ENCODE measurements at places on chromosomes 6 and 20. TPM values are rescaled to one million over a fixed set of nuclear protein-coding genes. Genes with fewer than 3 reads are reported as not detected.
A peak's percentile ranks its signal among the peaks of the same experiment; 100 is the strongest.

OR2J3 gene
- total RNA-seq: not detected

PRDM13 gene
- not detected for total RNA-seq

GPR6 gene
- total RNA-seq: not detected

MICB gene
- total RNA-seq: 21.7 TPM

SRPK1 gene
- total RNA-seq: 89.4 TPM

DNA sequence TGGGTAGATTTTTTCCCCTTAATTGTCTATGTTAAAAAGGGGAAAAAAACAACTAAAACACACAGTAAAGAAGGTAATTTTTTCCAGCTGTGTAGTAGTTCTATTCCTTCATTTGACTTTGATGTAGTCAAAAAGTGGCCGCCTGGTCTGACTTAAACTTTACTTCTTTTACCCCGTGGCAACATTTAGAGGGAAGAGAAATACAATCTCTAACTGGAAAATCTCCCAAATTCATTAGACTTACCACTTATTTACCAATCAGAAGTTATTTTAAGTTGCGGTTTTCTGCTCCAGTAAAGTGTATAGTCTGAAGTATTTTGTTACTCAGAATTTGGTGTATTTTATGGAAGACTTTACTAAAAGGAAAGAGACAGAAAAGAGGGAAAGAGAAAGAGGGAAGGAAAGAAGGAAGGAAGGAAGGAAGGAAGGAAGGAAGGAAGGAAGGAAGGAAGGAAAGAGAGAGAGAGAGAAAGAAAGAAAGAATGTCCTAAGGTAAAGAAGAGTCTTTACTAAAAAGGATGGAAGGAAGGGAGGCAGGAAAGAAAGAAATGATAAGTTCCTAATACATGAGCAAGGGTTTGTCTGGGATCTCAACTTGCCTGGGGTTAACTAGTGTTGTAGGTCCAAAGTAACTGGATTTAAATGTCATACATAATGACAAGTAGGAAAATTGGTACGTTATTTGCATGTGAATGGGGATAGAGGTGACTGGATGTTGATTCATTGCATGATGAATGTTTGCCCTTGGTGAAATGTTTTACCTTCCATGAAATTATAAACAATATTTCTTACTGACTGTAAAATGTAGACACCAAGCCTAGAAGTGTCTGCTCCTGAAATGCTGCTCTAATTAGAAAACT, 135.1 kb downstream of the SAMD5 start:
- no peak for DNase-seq

- no peak for DNase-seq
These were observed 1336.7 kb upstream of the CITED2 start for GRCh38 chr6:140711019-140711613.

DNA sequence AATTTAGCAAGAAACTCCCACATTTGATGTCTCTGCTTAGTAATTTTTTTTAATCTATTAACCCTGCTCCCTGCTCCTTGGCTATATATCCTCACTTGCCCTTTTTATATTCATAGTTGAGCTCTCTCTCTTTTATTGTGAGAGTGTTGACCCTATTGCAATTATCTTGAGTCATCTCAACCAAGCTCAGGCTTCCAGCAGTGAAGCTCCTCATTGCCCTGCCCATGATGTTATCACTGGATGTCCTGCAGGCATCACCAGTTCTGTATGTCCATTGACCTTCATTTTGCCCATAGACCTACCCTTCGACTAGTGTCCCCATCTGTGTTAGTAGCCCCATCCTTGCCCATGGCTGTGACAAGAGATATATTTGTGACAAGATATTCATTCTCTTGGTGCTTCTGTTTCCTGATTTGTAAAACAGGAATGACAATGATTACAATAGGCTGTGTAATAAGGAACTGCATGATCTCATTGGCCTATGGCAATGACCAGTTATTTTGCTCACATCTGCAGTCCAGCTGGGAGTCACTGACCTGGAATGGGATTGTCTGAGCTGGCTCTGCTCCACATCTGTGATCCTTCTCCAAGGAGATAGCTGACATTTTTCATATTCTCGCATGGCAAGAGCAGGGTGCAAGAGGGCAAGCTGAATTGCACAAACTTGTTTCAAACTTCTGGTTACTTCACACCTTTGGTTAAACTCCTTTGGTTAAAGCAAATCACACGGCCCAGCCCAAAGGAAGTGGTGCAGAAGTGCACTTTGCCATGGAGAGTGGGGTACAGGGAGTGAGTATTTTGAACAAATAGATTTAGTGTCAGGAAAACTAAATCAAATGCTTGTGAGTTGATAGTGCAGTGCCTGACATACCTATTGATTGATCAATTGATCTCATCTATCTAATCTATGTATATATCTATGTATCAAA, 47.7 kb upstream of the CST5 start:
- no peak for DNase-seq

- peak; percentile 91 for DNase-seq
These were observed 79.9 kb downstream of the ATXN1 start for GRCh38 chr6:16681260-16681873.

DNA sequence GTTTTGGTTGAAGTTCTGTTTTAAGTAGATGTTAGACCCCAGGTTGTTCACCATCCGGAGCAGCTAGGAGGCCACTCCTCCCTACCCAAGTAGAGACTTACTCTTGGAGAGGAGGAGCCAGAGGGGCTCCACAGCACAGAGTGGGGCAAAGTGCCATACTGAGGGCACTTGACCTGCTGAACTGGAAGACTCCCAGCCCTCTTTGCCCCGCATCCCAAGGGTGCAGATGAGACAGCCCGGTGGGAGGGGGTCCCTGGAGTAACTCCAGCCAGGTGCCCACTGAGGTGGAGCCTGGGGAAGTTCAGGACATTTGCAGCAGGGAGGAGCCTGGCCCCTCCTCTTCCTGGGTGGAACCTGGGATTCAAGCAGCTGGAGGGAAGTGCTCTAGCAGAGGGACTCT, 102.1 kb upstream of the GPR6 start:
- no peak for DNase-seq

Measured in HCT116 (cell line).